Memory B cell (primary cell): ENCODE measurements at places on chromosomes 7 and 10.

- H3K27me3 ChIP-seq, result no peaks in the 10 kb centered on the region
- H3K4me1 ChIP-seq, result peaks cover 12% of the 10 kb centered on the region
- peaks cover 8% of the 10 kb centered on the region for H3K36me3 ChIP-seq
Observed at GRCh38 chr7:32937344-32938174, 19.7 kb upstream of the FKBP9 start.

DNA sequence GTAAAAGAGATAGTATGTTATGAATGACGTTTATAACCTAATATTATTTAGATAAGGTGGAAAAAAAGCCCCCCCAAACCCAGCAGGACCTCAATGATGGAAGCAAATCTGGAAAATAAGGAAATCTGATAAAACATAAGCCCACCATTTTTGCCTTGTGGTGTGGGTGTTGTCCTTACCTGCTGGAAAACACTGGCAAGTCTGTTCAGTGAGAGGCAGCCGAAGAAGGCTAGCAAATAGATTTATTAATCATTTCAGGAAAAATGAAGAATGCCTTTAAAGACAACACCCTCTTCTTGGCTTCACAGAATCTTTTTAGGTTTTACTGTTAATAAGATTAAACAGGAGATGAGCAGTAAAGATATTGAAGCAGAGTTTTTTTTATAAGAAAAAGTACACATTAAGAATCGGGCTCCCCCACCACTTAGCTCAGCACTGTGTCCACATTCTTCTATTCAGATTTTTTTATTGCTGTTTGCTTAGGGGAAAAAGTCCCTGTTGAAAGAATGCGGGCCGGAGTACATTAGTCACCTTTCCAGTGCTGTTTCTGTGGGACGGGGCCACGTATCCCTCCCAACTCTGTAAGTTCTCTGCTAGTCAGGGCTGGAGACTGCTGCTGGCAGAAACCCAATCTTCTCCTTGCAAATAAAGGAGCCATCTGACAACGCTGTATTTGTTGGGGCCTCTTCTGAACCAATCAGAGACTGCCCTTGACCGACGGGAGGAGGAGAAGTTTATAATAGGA lies 104.1 kb downstream of the EVX1 start:
- DNase-seq, result no peak
- H3K4me3 ChIP-seq, result no peak overlapping the region
- H3K27me3 ChIP-seq, result peaks cover 13% of the 10 kb centered on the region
- H3K4me1 ChIP-seq, result no peaks in the 10 kb centered on the region
- no peak overlapping the region for H3K27ac ChIP-seq

DNA sequence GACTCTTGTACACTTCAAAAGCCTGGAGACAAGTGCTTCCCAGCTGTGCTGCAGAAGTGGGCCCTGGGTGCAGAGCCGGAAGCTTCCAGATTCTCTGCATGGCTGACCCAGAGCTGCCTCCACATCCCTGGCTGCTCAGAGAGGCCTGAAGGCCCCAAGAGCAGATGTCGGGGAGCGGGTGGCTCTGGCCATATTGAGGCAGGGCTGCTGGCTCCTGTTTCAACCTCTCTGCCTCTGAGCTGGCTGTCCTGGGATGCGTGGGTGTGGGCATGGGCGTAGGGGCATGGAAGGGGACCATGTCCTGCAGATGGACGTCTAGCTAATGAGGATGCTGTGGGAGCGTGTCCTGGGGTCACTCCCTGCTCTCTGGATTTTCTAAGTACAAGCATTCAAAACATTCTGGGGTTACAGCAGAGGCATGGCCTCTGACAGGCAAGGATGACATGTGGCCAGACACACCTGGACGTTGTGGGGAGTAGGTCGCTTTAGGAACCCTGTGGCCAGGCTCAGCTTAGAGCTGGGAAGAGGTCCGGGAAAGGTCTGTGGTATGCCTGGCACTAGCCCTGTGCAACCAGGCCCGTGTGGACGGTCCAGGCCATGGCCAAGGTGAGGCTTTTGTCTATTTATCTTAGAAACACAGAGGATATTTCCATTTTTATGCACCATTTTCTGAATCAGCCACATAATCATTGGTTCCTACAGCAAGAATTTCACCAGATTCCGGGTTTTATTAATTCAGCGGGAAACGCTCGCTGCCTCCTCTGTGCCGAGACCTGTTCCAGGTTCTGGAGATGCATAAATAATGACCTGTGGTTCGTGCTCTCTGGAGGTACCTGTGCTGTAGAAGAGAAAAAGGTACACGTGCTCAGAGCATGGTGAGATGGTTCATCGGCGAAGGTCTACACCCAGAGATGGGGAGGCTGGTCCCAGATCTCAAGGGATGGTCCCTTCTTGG lies 361.1 kb downstream of the GLRX3 start:
- no peak overlapping the region for H3K27ac ChIP-seq
- no peaks in the 10 kb centered on the region for H3K36me3 ChIP-seq
- peaks cover 1% of the 10 kb centered on the region for H3K27me3 ChIP-seq
- no peak overlapping the region for H3K4me3 ChIP-seq
- DNase-seq, result no peak

- H3K4me3 ChIP-seq, result no peak overlapping the region
- no peak overlapping the region for H3K27ac ChIP-seq
- no peaks in the 10 kb centered on the region for H3K27me3 ChIP-seq
- no peaks in the 10 kb centered on the region for H3K4me1 ChIP-seq
Observed at GRCh38 chr10:18616337-18616736, 35.0 kb downstream of the NSUN6 start.

DNA sequence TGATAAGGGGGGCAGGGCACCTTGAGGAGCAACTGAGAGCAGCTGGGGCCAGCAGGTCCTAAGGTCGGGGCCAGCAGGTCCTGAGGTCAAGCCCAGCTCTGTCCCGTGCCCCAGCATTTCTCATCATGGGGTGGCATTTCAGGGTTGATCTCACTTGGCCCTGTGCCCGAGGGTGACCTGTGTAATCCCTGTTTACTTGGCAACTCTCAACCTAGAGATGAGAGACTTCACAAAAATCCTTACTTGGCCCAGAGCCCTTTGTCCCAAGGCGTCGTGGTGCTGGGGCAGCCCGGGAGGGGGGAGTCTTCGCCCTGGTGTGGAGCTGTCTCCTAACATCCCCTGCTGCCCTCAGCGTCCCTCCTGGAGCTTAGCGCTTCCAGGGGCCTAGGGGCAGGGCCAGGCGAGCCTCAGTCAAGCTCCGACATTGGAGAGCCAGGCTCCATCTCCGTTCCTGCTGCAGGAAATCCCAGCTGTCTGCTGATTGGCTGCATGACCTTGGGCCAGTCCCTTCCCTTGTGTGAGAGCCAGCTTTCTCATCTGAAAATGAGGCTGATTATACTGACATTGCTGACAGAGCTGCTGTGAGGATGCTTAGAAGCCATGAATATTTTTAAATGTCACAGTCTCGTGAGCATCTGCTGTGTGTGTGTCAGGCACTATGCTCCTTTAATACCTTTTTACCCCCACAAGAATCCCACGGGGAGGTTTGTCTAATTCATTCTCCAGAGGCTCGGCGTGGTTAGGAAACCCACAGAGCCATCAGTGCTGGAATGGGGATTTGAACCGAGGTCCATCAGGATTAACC lies 94.3 kb downstream of the ZMIZ1 start:
- no peak overlapping the region for H3K4me3 ChIP-seq
- no peak for DNase-seq
- peaks cover 8% of the 10 kb centered on the region for H3K27me3 ChIP-seq
- peaks cover 6% of the 10 kb centered on the region for H3K4me1 ChIP-seq
- H3K27ac ChIP-seq, result no peak overlapping the region

GRCh38 chr7:92840316-92840715 lies 3.9 kb upstream of the CDK6 start:
- H3K27me3 ChIP-seq, result no peaks in the 10 kb centered on the region
- no peak for DNase-seq
- H3K4me1 ChIP-seq, result peaks cover 11% of the 10 kb centered on the region
- no peak overlapping the region for H3K27ac ChIP-seq

GRCh38 chr7:83947260-83947659 lies 247.3 kb downstream of the SEMA3A start:
- no peak for DNase-seq
- no peak overlapping the region for H3K27ac ChIP-seq

- H3K4me1 ChIP-seq, result no peaks in the 10 kb centered on the region
- no peak overlapping the region for H3K27ac ChIP-seq
- peaks cover 1% of the 10 kb centered on the region for H3K27me3 ChIP-seq
Observed at GRCh38 chr7:46230990-46231305, 309.9 kb upstream of the IGFBP3 start.

- H3K27me3 ChIP-seq, result no peaks in the 10 kb centered on the region
- H3K36me3 ChIP-seq, result peaks cover 15% of the 10 kb centered on the region
- DNase-seq, result no peak
- H3K4me1 ChIP-seq, result peaks cover 13% of the 10 kb centered on the region
- H3K4me3 ChIP-seq, result no peak overlapping the region
Observed at GRCh38 chr7:92260248-92260781, 14.5 kb downstream of the ANKIB1 start.

DNA sequence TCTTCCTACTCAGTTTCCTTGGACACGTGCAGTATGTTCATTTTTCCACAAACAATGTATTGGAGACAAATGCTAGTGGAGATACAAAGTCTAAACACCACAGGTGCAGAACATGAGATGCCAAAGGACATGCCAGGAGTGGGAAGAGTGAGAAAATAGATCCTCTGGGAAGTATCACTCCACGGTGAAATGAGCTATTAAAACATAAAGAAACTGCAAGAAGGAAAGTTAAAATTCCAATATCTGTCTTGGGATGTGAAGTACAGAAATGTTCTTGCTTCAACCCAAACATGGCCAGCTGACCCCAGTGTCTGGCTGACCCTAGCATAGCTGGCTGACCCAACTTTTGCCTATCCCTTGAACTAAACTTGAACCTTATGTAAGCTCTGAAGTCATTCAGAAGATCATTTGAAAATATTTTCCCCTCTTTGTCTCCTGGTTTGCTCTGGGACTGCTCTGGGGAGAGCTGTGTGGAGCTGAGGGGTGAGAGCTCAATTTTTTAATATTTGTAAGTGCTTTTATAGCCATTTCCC lies 59.5 kb downstream of the FZD1 start:
- no peak for DNase-seq
- no peak overlapping the region for H3K27ac ChIP-seq
- no peaks in the 10 kb centered on the region for H3K36me3 ChIP-seq
- H3K27me3 ChIP-seq, result no peaks in the 10 kb centered on the region

GRCh38 chr7:87876869-87877234 lies 559 bp downstream of the DBF4 start:
- peaks cover 23% of the 10 kb centered on the region for H3K4me1 ChIP-seq
- peak overlapping the region; percentile 97 for H3K27ac ChIP-seq
- no peak for DNase-seq
- no peaks in the 10 kb centered on the region for H3K27me3 ChIP-seq
- peaks cover 10% of the 10 kb centered on the region for H3K36me3 ChIP-seq

GRCh38 chr10:14579405-14579804 lies 195.3 kb downstream of the FAM107B start:
- peak overlapping the region; percentile 74 for H3K27ac ChIP-seq
- peaks cover 13% of the 10 kb centered on the region for H3K36me3 ChIP-seq
- DNase-seq, result no peak
- no peaks in the 10 kb centered on the region for H3K27me3 ChIP-seq

DNA sequence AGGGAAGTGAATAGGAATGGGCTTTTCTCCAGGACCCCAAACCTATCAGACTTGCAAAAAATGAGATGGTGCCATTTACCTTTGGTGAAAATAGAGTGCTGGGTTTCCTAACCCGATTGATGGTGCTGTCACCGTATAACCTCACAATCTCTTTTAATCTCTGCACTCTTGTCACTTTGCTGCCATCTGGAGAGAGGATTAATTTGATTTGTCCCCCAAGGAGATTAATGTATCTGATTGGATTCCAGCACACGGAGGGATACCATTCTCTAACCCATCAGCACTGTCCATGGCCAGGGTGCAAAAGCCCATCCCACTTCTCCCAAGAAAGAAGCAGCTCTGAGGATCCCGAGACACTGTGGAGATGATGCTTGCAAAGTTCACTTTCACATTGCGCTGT lies 86.3 kb upstream of the NFE2L3 start:
- no peak overlapping the region for H3K4me3 ChIP-seq
- no peak overlapping the region for H3K27ac ChIP-seq
- H3K36me3 ChIP-seq, result no peaks in the 10 kb centered on the region

GRCh38 chr7:107396990-107397389 lies 72.9 kb upstream of the GPR22 start:
- H3K4me1 ChIP-seq, result peaks cover 4% of the 10 kb centered on the region
- DNase-seq, result no peak
- no peaks in the 10 kb centered on the region for H3K27me3 ChIP-seq
- H3K27ac ChIP-seq, result no peak overlapping the region
- no peak overlapping the region for H3K4me3 ChIP-seq
- peaks cover 20% of the 10 kb centered on the region for H3K36me3 ChIP-seq

- no peaks in the 10 kb centered on the region for H3K36me3 ChIP-seq
- peak; percentile 27 for DNase-seq
- H3K4me3 ChIP-seq, result no peak overlapping the region
- peak overlapping the region; percentile 37 for H3K27ac ChIP-seq
- H3K27me3 ChIP-seq, result no peaks in the 10 kb centered on the region
Observed at GRCh38 chr10:96789571-96790108, 42.5 kb upstream of the LCOR start.

- H3K27me3 ChIP-seq, result no peaks in the 10 kb centered on the region
- H3K36me3 ChIP-seq, result peaks cover 2% of the 10 kb centered on the region
- no peak overlapping the region for H3K27ac ChIP-seq
Observed at GRCh38 chr10:110273474-110273873, 31.2 kb downstream of the SMNDC1 start.

DNA sequence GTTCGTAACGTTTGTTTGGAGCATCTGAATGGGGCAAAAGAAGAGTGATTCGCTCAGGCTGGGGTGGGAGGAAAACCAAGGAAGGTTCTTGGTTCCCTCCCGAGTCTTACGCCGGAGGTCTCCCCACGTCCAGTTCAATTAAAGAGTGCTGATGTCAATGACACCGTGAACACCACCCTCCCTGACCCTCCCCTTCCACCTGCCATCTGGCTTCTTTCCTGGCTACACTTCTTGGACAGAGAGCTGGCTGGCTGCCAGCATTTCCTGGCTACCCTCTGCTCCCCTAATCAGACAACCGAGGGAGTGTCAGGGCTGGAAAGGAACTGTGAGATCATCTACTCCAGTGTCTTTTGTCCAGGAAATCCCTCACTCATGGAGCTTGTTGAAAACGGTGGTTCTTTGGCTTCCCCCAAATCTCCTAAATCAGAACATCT lies 24.1 kb upstream of the FFAR4 start:
- no peak overlapping the region for H3K4me3 ChIP-seq
- DNase-seq, result no peak
- H3K36me3 ChIP-seq, result no peaks in the 10 kb centered on the region

GRCh38 chr10:7541137-7542087 lies 125.4 kb downstream of the ITIH5 start:
- H3K4me1 ChIP-seq, result peaks cover 6% of the 10 kb centered on the region
- peaks cover 3% of the 10 kb centered on the region for H3K36me3 ChIP-seq
- peaks cover 3% of the 10 kb centered on the region for H3K27me3 ChIP-seq
- H3K27ac ChIP-seq, result no peak overlapping the region

DNA sequence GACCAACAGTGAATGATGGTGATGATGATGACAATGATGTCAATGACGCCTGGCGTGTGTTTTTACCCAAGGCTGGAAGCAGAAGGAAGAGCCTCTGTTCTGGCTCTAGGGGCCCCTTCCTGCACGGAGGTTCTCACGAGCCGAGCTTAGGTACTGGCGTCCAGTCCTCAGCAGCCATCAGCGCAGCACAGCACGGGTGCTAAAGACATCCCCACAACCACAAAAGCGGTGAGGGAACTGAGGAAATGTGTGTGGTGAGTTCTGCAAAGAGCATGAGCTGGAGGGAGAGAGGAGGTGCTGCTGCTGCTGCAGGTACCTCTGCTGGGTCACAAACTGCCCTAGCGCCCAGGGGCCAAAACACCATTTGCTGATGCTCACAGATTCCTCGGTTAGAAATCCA lies 81.6 kb downstream of the SFMBT2 start:
- H3K4me1 ChIP-seq, result peaks cover 2% of the 10 kb centered on the region
- DNase-seq, result no peak
- peaks cover 16% of the 10 kb centered on the region for H3K36me3 ChIP-seq
